ENCODE measurements at places on chromosomes 4 and X.

DNA sequence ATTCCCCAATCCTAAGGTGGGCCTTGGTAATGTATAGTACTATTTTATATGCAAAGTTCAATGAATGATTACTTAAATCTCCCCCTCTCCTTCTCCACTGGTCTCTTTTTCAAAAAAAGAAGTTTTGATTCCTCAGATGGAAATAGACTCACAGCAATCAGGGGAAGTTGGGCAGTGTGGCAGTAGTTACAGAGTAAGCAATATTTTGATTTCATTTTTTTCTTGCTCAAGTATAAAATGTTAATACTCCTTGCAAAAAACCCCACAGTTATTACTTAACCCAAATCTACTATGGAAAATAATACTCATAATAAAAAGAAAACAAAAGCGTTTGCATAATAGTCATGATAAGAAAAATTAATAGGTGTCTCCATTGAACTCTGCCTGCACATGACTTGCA is 56.9 kb upstream of the CXCL8 start:
- DNase-seq, result no peak

DNA sequence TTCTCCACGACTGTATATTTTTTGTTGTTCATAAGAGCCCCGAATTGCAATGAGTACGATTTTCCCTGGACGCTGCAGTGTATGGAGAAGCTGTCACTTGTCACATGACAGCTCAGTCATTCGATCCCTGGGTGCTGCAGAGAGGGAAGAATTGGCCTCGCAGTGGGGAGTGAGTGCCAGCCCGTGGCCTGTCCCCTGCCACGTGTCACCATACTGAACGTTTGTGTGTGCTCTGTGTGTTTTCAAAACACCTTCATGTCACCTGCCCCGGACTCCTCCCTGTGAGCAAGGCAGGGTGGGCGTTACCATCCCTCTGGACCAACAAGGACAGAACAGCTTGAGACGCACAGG is 77.9 kb downstream of the TBL1X start:
- no peak for DNase-seq

GRCh38 chr4:55733932-55734331 is 85.7 kb upstream of the EXOC1L start:
- no peak for DNase-seq

DNA sequence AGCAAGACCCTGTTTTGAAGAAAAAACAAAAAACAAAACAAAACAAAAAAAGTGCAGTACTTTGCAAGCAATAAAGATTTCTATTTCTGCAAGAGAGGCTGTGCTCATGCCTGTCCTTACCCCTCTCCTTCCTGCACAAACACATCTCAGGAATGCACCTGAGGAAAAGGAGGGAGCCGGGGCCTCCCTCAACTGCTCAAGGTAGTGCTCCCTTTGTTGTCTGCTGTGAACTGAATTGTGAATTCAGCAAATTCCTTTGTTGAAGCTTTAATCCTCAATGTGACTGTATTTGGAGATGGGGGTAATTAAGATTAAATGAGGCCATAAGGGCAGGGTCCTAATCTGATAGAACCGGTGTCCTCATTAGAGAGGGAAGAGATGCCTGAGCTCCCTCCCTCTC is 13.9 kb downstream of the FTSJ1 start:
- DNase-seq, result no peak

- no peak for DNase-seq
Measured at GRCh38 chr4:76235915-76236314, 15.6 kb upstream of the FAM47E start.

GRCh38 chr4:183261953-183262775 is 57.9 kb downstream of the CLDN22 start:
- peak; percentile 28 for DNase-seq

DNA sequence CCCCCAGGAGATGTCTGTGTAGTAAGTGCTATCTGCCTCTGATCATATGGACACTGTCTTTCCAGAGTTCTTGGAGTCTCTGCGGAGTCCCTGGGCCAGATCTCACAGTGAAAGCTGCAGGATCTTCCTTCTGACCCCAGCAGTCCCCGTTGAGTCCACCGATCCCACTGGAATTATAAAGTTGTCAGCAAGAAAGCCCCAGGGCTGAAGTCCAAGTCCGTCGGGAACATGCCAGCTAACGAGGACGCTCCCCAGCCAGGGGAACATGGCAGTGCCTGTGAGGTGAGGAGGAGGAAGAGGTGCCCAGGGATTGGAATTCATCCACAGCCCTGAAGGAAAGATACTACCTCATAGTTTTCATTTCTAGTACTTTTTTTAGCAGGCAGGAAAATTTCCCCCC is 9.3 kb downstream of the ZNF81 start:
- DNase-seq, result no peak

- DNase-seq, result no peak
Measured at GRCh38 chrX:2490634-2491033, 10.1 kb downstream of the DHRSX start.

DNA sequence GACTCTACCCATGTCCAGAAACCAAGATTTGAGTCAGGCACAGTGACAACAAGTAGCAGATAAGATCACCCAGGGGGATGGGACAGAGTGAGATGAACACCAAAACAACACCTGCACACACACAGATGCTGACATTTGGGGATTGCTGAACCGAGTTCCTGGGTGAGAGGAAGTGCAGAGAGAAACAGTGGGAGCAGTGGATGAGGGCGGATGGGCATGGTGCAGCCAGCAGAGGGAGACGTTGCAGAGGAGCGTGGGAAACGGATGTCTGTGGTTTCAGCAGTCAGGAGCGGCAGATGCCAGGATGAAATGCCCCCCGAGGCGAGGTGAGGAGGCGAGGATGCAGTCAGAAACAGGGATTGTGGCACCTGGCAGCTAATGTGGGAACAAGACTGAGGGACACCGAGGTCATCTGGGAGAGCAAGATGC is 78.6 kb upstream of the STS start:
- no peak for DNase-seq

- no peak for DNase-seq
Measured at GRCh38 chrX:119648421-119648775, 42.2 kb upstream of the NKRF start.

GRCh38 chr4:15689540-15689939 is 7.9 kb downstream of the FAM200B start:
- no peak for DNase-seq
